ENCODE measurements at places on chromosomes 2 and 18. TPM values are rescaled to one million over a fixed set of nuclear protein-coding genes. Genes with fewer than 3 reads are reported as not detected.

GRCh38 chr2:102116630-102117471 lies 25.7 kb upstream of the IL1R1 start:
- DNase-seq = no peak
- peaks cover 18% of the 10 kb centered on the region for H3K4me1 ChIP-seq
- H3K27ac ChIP-seq = peak overlapping the region; percentile 68
- H3K27me3 ChIP-seq = no peaks in the 10 kb centered on the region
- no peaks in the 10 kb centered on the region for H3K36me3 ChIP-seq

GRCh38 chr2:26991717-26992116 lies 21.3 kb downstream of the MAPRE3 start:
- no peak overlapping the region for H3K4me3 ChIP-seq
- no peak for DNase-seq
- no peak overlapping the region for H3K27ac ChIP-seq
- H3K36me3 ChIP-seq = no peaks in the 10 kb centered on the region
- no peaks in the 10 kb centered on the region for H3K4me1 ChIP-seq

DNA sequence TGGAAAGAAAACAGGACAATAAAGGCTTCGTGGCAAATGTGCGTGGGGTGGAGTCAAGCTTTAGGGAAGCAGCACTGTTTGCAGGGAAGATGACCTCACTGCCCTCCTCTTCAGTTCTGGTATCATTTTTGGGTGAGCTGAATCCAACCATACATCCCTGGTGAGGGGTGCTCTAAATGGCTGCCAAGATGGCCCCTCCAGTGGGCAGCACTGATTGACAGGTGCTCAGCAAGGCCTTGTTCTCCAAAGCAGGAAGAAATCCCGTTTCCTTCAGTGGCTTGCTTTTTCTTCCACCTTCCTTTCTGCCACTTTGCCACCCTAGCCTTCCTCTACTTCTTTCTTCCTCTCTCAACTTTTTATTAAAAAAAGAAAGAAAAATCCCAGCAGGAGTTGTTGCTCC lies 132.8 kb upstream of the SP5 start:
- no peak overlapping the region for H3K4me3 ChIP-seq
- no peaks in the 10 kb centered on the region for H3K36me3 ChIP-seq
- H3K27me3 ChIP-seq = no peaks in the 10 kb centered on the region

DNA sequence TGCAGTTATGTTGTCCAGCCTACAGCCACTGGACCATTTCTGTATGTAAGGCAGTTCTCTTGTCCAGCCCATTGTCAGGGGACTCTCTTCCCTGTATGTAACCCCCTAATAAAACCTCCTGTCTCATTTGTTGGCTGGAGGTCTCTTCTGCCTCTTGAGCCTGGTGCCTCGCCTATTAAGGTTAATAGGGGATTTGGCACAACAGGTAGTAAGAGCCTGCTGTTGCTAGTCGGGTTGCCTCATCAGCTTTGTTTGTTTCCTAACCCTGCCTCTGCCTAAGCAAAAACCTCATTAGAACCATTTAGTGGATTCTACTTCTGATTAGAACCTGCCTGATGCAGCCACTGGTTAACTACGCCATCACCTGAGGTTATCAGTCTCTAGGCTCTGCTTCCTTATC lies 62.2 kb upstream of the STPG4 start:
- DNase-seq = no peak
- no peak overlapping the region for H3K27ac ChIP-seq
- peaks cover 6% of the 10 kb centered on the region for H3K4me1 ChIP-seq
- H3K4me3 ChIP-seq = no peak overlapping the region
- H3K27me3 ChIP-seq = no peaks in the 10 kb centered on the region

GRCh38 chr2:20484810-20485611 lies 38.1 kb downstream of the RHOB start:
- H3K27me3 ChIP-seq = no peaks in the 10 kb centered on the region
- peaks cover 20% of the 10 kb centered on the region for H3K4me1 ChIP-seq
- no peak for DNase-seq
- H3K27ac ChIP-seq = peak overlapping the region; percentile 12

- no peak overlapping the region for H3K27ac ChIP-seq
- peaks cover 7% of the 10 kb centered on the region for H3K4me1 ChIP-seq
- peaks cover 67% of the 10 kb centered on the region for H3K27me3 ChIP-seq
- H3K36me3 ChIP-seq = no peaks in the 10 kb centered on the region
- no peak overlapping the region for H3K4me3 ChIP-seq
Measured at GRCh38 chr2:10831400-10831985, 18.9 kb upstream of the PDIA6 start.

- H3K4me3 ChIP-seq = no peak overlapping the region
- H3K27ac ChIP-seq = peak overlapping the region; percentile 20
- no peaks in the 10 kb centered on the region for H3K36me3 ChIP-seq
- H3K4me1 ChIP-seq = peaks cover 40% of the 10 kb centered on the region
- DNase-seq = no peak
Measured at GRCh38 chr2:97848306-97848705, 134.9 kb downstream of the ZAP70 start.

GRCh38 chr2:7835151-7835550 lies 846.7 kb upstream of the ID2 start:
- H3K27me3 ChIP-seq = no peaks in the 10 kb centered on the region
- no peak overlapping the region for H3K4me3 ChIP-seq
- H3K27ac ChIP-seq = no peak overlapping the region

DNA sequence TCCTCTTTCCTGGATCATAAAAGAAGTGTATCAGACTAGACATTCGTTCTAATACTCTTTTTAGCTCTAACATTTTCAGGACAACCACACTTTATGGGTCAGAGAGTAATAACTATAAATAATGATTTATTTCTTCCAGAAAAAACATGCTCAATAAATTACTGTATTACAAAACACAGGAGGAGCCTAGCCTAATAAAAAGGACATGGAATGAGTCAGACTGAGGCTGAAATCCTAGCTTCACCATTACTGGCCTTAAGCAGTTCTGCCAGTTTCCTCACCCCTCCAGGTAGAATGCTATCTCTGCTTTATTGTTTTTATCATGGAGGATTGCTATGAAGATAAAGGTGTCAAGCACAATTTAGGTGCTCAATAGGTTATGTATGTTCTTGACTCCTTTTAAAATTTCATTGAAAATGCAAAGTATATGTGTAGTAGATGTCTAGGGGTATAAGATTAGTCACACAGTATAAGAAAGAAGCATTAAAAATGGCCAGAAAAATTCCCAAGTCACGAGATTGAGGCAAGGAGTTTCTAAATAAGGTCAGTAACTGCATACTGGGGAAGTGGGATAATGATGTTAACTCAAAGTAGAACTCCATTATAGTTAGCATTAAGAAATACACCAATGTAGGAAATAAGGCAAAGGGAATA lies 105.5 kb upstream of the NEUROD1 start:
- no peak overlapping the region for H3K27ac ChIP-seq
- no peaks in the 10 kb centered on the region for H3K4me1 ChIP-seq
- H3K4me3 ChIP-seq = no peak overlapping the region
- DNase-seq = no peak
- no peaks in the 10 kb centered on the region for H3K36me3 ChIP-seq

DNA sequence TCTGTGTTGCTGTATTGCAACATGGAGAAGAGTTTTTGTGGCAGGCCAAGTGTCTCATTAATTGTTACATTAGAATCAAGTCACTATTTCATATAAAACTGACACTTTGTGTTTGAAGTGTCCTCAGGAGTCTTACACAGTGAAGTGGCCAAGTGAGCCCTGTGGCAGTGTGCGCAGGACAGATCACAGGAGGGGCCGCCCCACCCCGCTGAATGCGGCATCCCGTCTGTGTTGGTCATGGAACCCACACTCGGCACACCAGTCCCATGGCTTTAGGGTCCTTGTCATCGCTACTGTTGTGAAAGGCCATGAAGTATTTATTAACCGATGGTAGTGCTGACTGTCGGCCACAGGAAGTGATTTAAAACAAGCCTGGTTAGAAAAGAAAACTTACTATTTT lies 144.7 kb upstream of the NFATC1 start:
- no peak overlapping the region for H3K27ac ChIP-seq
- H3K4me1 ChIP-seq = peaks cover 7% of the 10 kb centered on the region
- no peak for DNase-seq
- H3K27me3 ChIP-seq = no peaks in the 10 kb centered on the region
- peaks cover 16% of the 10 kb centered on the region for H3K36me3 ChIP-seq

GRCh38 chr18:55501982-55502710 lies 85.8 kb downstream of the TCF4 start:
- peak overlapping the region; percentile 70 for H3K27ac ChIP-seq
- H3K36me3 ChIP-seq = no peaks in the 10 kb centered on the region
- no peaks in the 10 kb centered on the region for H3K27me3 ChIP-seq
- no peak overlapping the region for H3K4me3 ChIP-seq
- DNase-seq = no peak

DNA sequence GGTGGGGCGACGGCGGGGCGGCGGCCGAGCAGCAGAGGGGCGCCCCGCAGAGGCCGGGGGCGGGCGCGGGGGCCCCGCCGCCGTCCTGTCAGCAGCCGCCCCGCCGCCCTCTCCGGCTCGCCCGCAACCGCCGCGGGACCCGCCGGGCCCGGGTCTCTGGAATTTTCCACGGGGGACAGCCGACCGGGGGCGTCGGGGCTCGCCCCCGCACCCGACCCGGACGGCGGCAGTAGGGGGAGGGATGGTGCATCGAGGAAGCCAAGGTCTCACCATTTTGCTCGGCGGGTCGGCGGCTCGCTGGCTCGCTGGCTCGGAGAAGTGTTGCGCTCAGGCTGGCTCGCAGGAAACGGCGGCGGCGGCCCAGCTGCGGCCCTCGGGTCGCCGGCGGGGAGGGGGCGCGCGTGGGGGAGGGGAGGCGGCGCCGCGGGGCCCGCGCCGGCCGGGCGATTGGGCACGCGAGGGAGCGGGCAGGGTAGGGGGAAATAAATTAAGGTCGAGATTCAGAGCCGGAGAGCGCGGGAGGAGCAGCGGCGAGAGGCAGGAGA lies 405 bp downstream of the PPP3R1 start:
- H3K4me3 ChIP-seq = peak overlapping the region; percentile 85
- H3K4me1 ChIP-seq = peaks cover 61% of the 10 kb centered on the region
- no peaks in the 10 kb centered on the region for H3K36me3 ChIP-seq
- H3K27me3 ChIP-seq = no peaks in the 10 kb centered on the region
- peak; percentile 41 for DNase-seq

- H3K4me3 ChIP-seq = no peak overlapping the region
- no peaks in the 10 kb centered on the region for H3K36me3 ChIP-seq
- H3K27ac ChIP-seq = no peak overlapping the region
Measured at GRCh38 chr18:31643003-31643402, 41.4 kb downstream of the B4GALT6 start.

- no peak overlapping the region for H3K4me3 ChIP-seq
- no peaks in the 10 kb centered on the region for H3K36me3 ChIP-seq
- H3K4me1 ChIP-seq = peaks cover 12% of the 10 kb centered on the region
- H3K27ac ChIP-seq = no peak overlapping the region
- DNase-seq = no peak
Measured at GRCh38 chr2:188522517-188522916, 230.8 kb downstream of the GULP1 start.

GRCh38 chr2:86001326-86001725 lies 104.4 kb downstream of the POLR1A start:
- DNase-seq = no peak
- peaks cover 49% of the 10 kb centered on the region for H3K4me1 ChIP-seq
- no peaks in the 10 kb centered on the region for H3K36me3 ChIP-seq
- no peak overlapping the region for H3K4me3 ChIP-seq
- H3K27ac ChIP-seq = peak overlapping the region; percentile 82

DNA sequence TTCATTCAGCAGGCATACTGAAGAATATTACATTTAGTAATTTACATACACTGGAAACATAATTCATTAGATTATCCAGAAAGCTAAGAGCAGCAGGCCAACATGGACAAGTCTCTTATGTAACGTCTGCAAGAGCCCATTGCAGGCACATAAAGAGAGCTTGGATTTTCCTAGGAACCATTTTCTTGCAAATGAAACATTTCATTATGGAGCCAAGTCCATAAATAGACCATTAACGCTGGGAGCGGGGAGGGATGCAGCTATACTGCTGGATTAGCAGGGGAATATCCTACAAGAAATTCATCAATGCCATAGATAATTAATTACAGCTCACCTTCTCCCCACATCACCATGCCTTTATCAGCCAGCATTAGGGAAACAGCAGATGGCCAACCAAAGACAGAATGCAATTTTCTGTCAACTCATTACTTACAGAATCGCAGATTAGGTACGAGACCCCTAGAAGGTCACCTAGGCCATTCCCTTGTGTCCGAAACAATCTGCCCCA lies 170.4 kb downstream of the C1D start:
- peaks cover 11% of the 10 kb centered on the region for H3K27me3 ChIP-seq
- no peak overlapping the region for H3K27ac ChIP-seq
- no peak overlapping the region for H3K4me3 ChIP-seq

- H3K27ac ChIP-seq = no peak overlapping the region
- H3K36me3 ChIP-seq = peaks cover 31% of the 10 kb centered on the region
- H3K4me1 ChIP-seq = peaks cover 39% of the 10 kb centered on the region
- no peak for DNase-seq
Measured at GRCh38 chr2:9417725-9418124, 5.6 kb downstream of the ITGB1BP1 start.

DNA sequence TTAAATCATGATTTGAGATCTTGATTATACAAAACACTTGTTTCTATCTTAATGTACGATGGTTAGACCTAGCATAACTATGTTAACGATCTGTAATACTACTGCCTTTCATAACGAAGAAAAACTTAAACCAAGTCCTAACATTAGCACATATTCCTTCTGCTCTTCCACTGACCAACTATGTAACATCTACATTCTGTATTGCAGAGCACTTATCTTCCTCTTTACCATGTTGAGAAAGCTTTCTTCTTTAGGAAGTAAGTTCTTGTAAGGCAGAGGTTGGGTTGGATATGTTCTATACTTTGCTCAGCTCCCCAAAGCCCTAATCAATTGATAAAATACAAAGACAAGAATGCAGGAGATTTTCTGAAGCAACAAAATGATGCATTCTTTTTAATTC lies 7.9 kb upstream of the ZNF407 start:
- H3K27me3 ChIP-seq = no peaks in the 10 kb centered on the region
- peaks cover 26% of the 10 kb centered on the region for H3K36me3 ChIP-seq
- H3K4me1 ChIP-seq = peaks cover 4% of the 10 kb centered on the region
- no peak overlapping the region for H3K27ac ChIP-seq
- no peak overlapping the region for H3K4me3 ChIP-seq
- no peak for DNase-seq

DNA sequence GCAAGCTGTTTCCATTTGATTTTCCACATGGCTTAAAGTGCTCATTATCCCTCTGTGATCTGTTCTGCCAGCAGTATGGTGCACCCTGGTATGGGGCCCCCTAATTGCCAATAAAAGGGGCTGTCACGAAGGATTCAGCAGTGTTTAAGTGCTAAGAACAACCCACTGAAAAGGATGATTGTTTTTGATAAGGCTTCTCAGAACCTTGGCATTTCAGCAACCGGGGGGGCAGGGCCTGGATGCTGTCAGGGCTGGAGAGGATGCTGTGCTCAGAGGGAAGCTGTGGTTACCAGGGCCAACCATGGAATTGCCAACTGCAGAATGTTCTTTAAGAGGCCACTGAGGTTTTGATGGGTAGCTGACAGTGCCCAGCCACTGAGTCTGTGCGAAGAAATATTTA lies 117.8 kb downstream of the CTIF start:
- H3K36me3 ChIP-seq = no peaks in the 10 kb centered on the region
- no peak for DNase-seq
- H3K27me3 ChIP-seq = no peaks in the 10 kb centered on the region
- H3K27ac ChIP-seq = peak overlapping the region; percentile 51
- no peak overlapping the region for H3K4me3 ChIP-seq

The CD8B2 gene
- not detected for total RNA-seq

The REG1B gene
- not detected for total RNA-seq

The DSG4 gene
- total RNA-seq = not detected

The ASB18 gene
- total RNA-seq = 11.3 TPM

The ITSN2 gene
- total RNA-seq = 24.4 TPM

The TUBA3D gene
- 86.3 TPM for total RNA-seq

The NEDD4L gene
- total RNA-seq = 45.8 TPM

All from left ventricle myocardium inferior (tissue), 1 donor.